ENCODE measurements at places on chromosomes 4 and X. TPM values are rescaled to one million over a fixed set of nuclear protein-coding genes. Genes with fewer than 3 reads are reported as not detected.

Gene ADAMTS3
- total RNA-seq = not detected

Gene KCND1
- 2.5 TPM for total RNA-seq

Gene PABPC1L2B
- total RNA-seq = not detected

Gene SASH3
- 126 TPM for total RNA-seq

Gene CD38
- total RNA-seq = 15.0 TPM

Gene FOXR2
- total RNA-seq = not detected

Gene GAB1
- total RNA-seq = 0.35 TPM

Gene CTPS2
- total RNA-seq = 7.2 TPM

Gene LRIT3
- total RNA-seq = 0.27 TPM

Gene PLP1
- total RNA-seq = not detected

Gene PCDH10
- total RNA-seq = not detected

Gene GPR50
- not detected for total RNA-seq

Gene PRDM8
- total RNA-seq = 1.4 TPM

Gene RHOXF1
- total RNA-seq = not detected

Gene GPRASP1
- 4.2 TPM for total RNA-seq

Gene ANKRD50
- 0.59 TPM for total RNA-seq

Gene MYOZ2
- total RNA-seq = not detected

Gene EIF2S3
- total RNA-seq = 336 TPM

Gene PCSK1N
- 1.3 TPM for total RNA-seq
